M059J (cell line): ENCODE measurements at places on chromosomes 6 and 20. TPM values are rescaled to one million over a fixed set of nuclear protein-coding genes. Genes with fewer than 3 reads are reported as not detected.

GRCh38 chr20:61306937-61307475 lies 54.9 kb downstream of the CDH4 start:
- DNase-seq, result no peak

DNA sequence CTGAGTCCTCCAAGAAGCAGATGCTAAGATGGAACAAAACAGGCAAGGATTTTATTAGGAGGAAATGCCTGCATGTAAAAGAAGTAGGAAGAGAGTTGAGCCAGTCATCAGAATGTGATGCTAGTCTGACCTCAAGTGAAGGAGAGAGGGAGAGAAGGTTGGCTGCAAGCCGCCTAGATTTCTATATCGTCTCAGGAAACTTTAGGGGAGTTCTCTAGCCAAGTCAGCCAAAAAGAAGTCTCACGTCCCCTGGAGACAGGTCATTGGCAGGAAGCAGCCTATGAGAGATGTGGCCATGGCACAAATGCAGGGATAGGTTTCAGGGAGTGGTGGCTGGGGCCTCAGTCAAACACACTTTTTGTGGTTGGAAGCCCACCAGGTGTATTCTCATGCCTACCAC lies 378.0 kb downstream of the CD109 start:
- peak; percentile 76 for DNase-seq

DNA sequence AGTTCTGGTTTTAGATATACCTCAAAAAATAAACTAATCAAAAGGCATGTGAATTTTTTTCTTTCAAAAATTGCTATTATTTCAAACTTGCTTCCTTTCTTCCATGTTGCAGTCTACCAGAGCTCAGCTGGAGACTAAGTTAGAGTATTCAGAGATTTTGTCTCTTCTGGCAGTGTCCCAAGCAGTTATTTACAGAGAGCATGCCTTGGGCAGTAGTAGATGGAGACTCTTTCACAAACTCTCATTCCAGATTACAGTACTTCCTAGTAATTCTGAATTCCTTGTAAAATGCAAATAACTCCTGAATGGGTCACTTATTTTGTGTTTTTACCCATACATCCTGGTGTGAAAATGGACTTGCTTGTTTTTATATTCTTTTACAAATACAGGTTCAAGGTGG lies 703.4 kb downstream of the EPHA7 start:
- DNase-seq, result no peak

- peak; percentile 84 for DNase-seq
Observed at GRCh38 chr20:11766961-11767360, 150.7 kb upstream of the BTBD3 start.

DNA sequence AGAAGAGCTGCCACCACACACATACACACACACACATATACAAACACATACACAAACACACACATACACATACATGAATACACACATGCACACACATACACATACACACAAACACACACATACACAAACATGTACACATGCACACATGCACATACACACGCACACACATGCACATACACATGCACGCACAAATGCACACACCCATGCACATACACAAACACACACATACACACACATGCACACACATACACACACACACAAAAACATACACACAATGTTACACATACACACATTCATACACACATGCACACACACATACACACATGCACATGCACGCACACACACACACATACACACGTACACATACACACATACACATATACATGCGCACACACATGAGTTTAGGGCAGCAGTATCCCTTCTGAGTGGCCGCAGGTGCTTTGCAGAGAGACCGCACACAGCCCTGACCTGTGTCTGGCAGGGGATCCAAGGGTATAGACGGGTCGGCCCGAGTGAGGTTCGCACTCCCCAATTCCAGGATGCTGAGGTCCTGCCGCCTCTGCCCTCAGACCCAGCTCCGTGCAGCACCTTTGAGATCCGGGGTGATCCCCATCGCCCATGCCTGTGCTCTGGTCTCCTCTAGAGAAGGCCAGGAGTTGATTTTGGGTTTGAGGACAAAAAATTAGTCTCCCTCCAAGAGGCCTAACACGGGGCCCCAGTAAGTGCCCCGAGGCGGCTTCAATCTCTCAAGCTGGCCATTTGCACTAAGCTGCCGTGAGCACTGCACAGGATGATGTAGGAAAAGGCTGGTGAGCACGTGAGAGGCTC lies 56.8 kb downstream of the TMEM242 start:
- no peak for DNase-seq

- DNase-seq, result peak; percentile 70
Observed at GRCh38 chr6:26017632-26017966, 55.0 kb downstream of the TRIM38 start.

GRCh38 chr6:161696801-161697200 lies 422.9 kb upstream of the AGPAT4 start:
- DNase-seq, result no peak

The ECT2L gene
- not detected in 2 replicates for total RNA-seq

The OR2J3 gene
- total RNA-seq, result not detected in 2 replicates

The BMP7 gene
- 0.02 and 0.22 TPM in 2 replicates for total RNA-seq

The SYNDIG1 gene
- not detected in 2 replicates for total RNA-seq

The VGLL2 gene
- not detected in 2 replicates for total RNA-seq

The PFDN4 gene
- 246 and 357 TPM in 2 replicates for total RNA-seq

The CARMIL1 gene
- 13.9 and 20.3 TPM in 2 replicates for total RNA-seq
